Posterior vena cava (tissue), 2 donors: ENCODE measurements at places on chromosomes 7 and 10. TPM values are rescaled to one million over a fixed set of nuclear protein-coding genes. Genes with fewer than 3 reads are reported as not detected.

The PDGFA gene
- 63.1 TPM for total RNA-seq

The SPDYE6 gene
- not detected for total RNA-seq

DNA sequence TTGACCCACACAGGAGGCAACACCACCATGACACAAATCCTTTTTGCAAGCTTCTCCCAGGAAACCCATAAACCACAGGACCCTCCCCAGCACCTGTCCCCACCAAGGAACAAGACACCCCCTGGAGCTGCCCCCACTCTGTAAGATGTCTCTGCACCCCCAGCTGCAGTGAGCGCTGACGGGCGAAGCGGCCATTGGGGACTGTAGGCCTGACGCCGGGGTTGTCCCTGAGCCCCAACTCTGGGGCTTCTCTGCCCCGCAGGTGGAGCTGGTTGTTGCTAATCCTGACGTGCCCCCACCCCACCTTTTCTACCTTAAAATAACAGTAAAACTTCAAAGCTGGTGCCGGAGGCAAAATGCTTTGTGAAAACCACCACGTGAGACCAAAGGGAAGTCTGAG lies 94.7 kb upstream of the PPP2R2D start:
- DNase-seq = no peak

DNA sequence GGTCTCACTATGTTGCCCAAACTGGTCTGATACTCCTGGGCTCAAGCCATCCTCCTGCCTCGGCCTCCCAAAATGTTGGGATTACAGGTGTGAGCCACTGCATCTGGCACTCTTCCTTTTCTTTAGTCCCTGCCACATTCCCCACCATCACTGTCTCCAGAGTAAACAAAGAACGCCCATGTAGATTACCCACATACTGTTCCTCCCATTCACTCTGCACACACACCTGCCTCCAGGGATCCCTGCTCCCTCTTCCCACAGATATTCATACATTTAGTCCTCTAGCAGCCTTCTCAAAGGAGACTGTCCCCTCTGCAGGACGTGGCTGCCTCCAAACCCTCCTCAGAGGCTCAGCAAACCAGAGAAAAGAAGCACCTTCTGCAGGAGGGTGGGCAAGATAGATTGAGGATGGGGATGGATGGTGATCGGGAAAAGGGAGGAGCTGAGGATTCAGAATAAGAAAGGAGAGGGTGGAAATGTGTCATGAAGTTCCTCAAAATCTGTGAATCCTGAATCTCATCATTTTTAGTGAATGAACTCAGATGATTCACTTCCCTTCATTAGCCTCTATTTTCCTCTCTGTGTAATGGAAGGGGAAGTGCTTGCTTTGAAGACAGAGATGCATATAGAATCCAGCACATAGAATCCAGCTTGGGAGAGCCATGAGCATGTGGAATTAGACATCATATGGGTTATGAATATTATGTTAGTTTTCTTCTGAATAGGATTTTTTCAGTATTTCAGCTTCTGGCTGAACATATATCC lies 5.5 kb upstream of the PLAU start:
- no peak for DNase-seq

DNA sequence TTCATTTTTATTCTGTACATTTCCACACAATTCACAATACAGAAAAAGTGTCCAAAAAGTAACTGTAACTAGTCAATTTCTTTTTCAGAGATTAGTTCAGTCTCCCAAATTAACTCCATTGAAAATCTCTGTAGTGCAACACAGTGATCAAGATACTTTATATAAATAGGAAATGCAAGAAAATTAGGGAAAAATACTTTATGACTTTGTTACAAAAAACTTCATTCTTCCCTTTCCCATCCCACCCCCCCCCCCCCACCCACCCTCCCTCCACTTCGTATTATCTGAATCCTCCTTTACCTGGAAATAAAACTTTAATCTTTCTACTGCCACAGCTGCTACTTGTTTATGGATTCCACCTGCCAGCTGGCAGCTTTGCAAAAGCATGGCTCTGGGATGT lies 37.5 kb upstream of the PTN start:
- DNase-seq = no peak

DNA sequence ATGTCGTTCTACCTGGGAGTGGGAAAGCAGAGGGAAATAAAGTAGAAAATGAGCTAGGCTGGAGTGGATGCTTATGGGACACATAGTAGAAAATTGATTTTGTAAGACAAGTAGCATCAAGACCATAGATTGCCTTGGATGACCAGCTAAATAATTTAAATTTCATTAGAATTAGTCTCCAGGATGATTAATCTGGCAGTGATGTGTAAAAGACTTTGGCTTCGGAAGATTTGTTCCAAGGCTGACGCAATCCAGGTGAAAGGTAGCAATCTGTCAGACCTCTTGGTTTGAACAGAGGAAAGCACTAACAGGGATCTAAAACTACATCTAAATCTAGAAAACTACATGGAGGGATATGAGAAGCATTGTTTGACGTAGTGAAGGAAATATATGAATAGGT lies 236.5 kb downstream of the ARL4A start:
- DNase-seq = no peak

GRCh38 chr7:12233175-12233574 lies 22.1 kb downstream of the TMEM106B start:
- no peak for DNase-seq

DNA sequence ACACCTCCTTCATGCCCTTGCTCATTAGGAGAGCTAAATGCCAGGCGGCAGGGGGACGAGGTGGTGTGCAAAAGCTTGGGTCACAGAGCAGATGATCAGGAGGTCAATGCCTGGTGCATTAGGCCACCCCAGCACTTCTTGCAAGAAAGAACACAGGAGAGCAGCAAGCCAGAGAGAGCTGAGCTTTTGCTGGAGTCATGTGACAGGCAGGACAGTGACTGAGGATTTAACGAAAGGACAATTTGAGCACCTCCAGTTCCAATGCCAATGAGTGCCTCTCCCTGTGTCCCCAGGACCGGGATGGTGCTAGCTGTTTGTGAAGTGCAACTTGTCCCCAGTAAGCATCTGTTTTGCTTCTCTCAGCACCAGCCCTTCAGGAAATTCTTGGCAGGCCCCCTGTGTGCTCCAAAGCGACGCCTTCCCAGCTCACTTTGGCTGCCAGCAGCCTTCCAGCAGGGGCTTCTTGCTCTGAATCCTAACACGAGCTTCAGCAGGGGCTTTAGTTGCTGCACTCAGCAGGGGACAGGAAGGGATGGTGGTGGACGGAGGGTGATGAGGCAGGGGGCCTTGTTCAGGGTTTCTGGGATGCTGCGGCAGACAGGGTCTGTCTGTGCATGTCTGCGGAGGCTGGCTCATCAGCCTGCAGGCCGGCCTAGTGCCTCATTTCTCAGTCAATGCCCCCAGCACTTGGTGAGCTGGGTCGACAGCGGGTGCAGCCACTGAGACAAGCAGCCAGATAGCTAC lies 368.1 kb downstream of the RPS24 start:
- no peak for DNase-seq

- DNase-seq = no peak
These were observed 199.3 kb downstream of the SNX10 start for GRCh38 chr7:26490640-26491624.
